ENCODE measurements at places on chromosomes 3 and 15.

DNA sequence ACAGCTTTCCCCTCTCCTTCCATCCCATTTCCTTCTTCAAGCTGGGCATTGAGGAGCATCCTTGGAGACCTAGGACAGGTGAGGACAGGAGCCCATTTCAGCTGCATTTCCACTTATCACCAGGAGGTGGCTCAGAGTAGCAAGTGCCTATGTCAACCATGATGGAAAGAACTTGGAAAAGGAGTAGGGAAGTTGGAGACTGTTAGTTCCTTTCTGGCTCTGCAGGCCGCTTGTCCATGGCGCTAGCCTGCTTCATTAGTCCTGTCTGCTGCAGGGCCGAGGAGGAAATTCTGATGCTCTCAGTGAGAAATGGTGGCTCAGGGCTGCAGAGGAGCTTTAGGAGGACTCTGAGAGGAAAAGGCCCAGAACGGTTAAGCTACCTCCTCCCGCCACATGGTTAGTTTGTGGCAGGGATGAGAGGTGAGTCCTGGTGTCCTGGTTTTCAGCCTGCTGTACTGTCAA is 7.0 kb upstream of the CD276 start:
- peak; percentile 51 for DNase-seq

GRCh38 chr15:62887113-62887570 is 155.4 kb upstream of the TPM1 start:
- DNase-seq = no peak

- DNase-seq = no peak
These were observed 589 bp downstream of the ANAPC13 start for GRCh38 chr3:134485075-134485717.

- DNase-seq = no peak
These were observed 3.9 kb downstream of the NFKBIZ start for GRCh38 chr3:101852983-101853840.

GRCh38 chr3:104521606-104522336 is 844.9 kb upstream of the ALCAM start:
- DNase-seq = no peak

- DNase-seq = no peak
These were observed 347.7 kb downstream of the ZBBX start for GRCh38 chr3:167032267-167032876.

Measured in activated CD4-positive, alpha-beta T cell treated with anti-CD3 and anti-CD28 coated beads, Interleukin-2, Interleukin-4, amounts not matched to agents 100 ng/mL and 50 ng/mL, durations not matched to agents 16 hours and 8 hours (primary cell).